GM04504 (cell line): ENCODE measurements at places on chromosomes 12 and 14.

DNA sequence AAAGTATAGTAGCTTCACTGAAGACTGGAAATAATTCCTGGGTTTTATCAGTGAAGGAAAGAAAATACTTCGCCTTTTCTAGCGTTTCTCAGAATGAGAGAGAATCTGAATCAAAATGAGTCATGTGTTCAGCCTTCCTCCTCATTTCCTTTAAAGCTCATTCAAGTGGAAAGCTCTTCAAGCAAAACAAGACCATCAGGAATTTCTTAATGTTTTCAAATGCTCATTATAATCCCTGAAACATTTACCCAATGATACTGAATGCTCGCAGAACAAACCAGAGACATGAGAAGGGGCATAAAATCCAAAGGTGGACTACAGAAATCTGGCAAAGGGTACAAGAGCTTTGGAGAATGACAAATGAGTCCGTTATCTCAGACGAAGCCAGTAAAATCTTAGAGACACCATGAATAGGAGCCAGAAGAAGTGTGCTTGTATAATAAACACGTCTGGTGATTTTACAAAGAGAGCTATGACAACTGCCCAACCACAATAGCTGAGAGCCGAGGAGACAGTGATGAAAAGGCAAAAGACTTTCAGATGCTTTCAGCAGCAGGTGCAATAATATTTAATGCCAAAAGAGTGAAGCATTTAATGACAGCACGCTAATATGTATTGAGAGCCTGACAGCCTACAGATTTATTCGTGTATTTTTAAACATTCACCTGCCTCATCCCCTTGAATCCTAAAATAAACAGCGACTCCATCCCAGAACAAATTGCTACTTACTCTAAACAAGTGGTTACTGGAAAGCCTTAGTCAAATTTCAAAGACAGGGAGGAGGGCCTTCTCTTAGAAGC lies 19.0 kb downstream of the SPRING1 start:
- no peak for DNase-seq

DNA sequence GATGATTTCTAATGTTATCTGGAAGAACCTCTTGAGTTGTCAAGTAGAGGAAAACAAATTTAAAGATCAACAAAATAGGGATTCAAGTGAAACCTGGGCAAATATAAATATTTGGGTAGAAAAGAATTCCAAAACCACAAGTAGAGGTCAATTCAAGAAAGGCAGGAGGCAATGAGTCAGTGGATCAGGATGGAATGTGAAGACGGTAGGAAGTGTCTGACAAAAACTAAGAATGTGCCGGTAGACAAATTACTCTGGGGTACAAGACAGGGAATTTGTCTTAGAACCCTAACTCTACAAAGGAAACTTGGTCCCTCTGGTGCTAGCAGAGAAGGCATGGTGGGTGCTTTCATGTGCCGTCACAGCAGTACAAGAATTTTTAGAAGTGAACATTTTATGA lies 13.6 kb downstream of the ABCD2 start:
- no peak for DNase-seq

- no peak for DNase-seq
Observed at GRCh38 chr12:54386403-54387113, 2.0 kb upstream of the ZNF385A start.

- no peak for DNase-seq
Observed at GRCh38 chr12:52903855-52904508, 894 bp downstream of the KRT8 start.

- DNase-seq = no peak
Observed at GRCh38 chr14:59679872-59680271, 103.3 kb upstream of the CCDC175 start.
